ENCODE measurements at places on chromosomes 16 and 17.

DNA sequence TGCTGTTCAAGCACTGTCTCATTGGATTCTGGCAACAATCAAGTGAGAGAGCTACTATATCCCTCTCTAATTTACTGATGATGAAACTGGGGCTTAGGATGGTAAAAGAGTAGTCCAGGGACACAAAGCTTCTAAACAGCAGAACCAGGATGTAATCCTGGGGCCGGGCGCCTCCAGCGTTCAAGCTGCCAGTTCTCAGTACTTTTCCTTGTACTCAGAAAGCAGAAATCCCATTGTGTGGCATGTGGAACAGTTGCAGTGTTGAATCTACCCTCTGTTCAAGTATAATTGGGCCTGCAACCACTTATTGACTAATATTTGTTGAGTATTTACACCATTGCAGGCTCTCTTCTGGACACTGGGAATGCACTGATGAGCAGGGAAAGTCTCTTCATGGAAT lies 14.5 kb upstream of the CDH13 start:
- no peak for DNase-seq

GRCh38 chr17:19457830-19458271 lies 46.8 kb downstream of the RNF112 start:
- DNase-seq, result no peak

GRCh38 chr17:81084680-81085419 lies 49.9 kb downstream of the BAIAP2 start:
- no peak for DNase-seq

DNA sequence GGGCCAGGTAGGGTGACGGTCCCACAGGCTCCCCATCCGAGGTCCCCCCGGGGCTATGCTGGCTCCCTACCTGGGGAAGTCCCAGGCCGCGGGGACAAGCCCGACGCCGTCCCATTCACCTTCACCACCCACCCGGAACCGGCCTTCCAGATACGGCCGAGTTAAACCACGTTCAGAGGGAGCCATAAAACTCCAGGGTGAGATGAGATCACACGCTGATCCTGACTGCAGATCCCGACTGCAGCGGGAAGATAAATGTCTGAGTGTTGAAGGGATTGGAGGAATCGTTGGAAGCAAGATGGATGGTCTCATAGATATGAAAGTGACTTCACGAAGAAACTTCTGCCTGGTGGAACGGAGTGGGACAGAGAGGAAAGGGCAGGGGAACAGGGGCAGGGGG lies 13.6 kb upstream of the C1QTNF8 start:
- DNase-seq, result no peak
